ENCODE measurements at places on chromosomes 16 and 17. TPM values are rescaled to one million over a fixed set of nuclear protein-coding genes. Genes with fewer than 3 reads are reported as not detected.

- no peak for DNase-seq
These were observed 535.7 kb upstream of the HSBP1 start for GRCh38 chr16:83271970-83272575.

GRCh38 chr16:57038166-57038565, 48.8 kb downstream of the NLRC5 start:
- DNase-seq = no peak

Gene SLC16A11
- total RNA-seq = 0.36 TPM

Gene CDH5
- total RNA-seq = 14.3 TPM

DNA sequence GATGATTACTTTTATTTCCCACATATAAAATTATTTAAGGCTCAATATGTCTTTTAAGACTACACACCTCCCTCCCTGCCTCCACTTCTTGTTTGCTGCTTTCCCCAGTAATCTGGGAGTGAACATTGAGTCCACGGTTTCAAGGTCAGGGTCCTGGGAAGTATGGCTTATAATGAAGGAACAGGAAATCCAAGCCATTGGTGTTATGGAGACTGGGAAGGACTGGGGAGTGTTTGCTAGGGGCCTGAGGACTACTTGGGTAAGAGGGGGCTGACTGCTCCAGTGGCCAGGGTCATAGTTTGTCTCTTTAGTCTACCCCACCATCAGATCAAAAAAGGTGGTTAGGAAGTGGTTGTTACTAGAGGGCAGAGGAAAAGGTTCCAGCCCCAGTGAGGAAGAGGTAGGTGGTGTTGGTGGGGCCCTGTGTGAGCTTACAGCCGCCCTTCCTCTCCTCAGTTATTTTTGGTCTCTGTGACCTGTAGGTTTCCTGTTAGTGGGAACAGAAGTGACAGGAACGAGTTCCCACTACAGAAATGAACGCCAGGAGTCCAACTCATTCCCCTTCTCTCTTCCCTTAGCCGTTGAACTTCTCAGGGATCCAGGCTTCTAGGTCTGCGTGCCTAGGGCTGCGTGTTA, 742 bp upstream of the SLC16A13 start:
- no peak for DNase-seq

- no peak for DNase-seq
These were observed 27.4 kb downstream of the TMEM132E start for GRCh38 chr17:34606763-34607162.

Gene KRTAP1-1
- total RNA-seq = not detected

- no peak for DNase-seq
These were observed 637 bp downstream of the PLCG2 start for GRCh38 chr16:81779536-81780320.

All from sigmoid colon (tissue), 7 donors.